ENCODE measurements at places on chromosomes 1 and 21. TPM values are rescaled to one million over a fixed set of nuclear protein-coding genes. Genes with fewer than 3 reads are reported as not detected.

- H3K4me3 ChIP-seq = no peak overlapping the region
- no peaks in the 10 kb centered on the region for H3K4me1 ChIP-seq
- no peaks in the 10 kb centered on the region for H3K36me3 ChIP-seq
- no peak overlapping the region for H3K27ac ChIP-seq
Observed at GRCh38 chr1:22533244-22533895, 29.9 kb upstream of the EPHA8 start.

GRCh38 chr1:170388489-170388888, 143.5 kb upstream of the GORAB start:
- no peaks in the 10 kb centered on the region for H3K4me1 ChIP-seq
- no peak overlapping the region for H3K27ac ChIP-seq
- H3K4me3 ChIP-seq = no peak overlapping the region
- H3K36me3 ChIP-seq = no peaks in the 10 kb centered on the region
- no peak for DNase-seq
- H3K27me3 ChIP-seq = no peaks in the 10 kb centered on the region

DNA sequence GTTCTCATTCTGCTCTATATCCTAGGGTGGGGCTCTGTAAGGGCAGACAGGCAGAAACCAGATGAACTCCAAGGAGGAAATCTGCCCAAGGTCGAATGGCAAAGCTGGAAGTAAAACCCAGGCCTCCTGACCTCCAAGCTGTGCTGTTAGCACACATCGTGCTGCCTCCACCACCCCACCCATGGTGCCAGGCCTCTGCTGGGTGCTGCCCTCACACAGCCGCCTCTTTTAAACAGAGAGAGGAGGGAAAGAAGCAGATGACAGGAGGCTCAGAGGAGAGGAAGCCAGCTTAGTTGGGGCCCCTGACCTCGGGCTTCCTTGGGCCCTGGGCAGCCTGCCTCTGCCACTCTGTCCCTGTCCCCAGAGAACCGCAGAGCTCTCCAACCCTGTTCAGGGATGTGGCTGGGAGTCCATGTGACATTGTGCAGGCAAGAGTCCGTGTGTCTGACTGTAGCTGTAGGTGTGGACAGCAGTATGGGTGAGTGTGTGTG, 1.1 kb downstream of the SYNC start:
- no peak overlapping the region for H3K27ac ChIP-seq
- no peaks in the 10 kb centered on the region for H3K4me1 ChIP-seq
- H3K36me3 ChIP-seq = no peaks in the 10 kb centered on the region
- H3K4me3 ChIP-seq = no peak overlapping the region
- peaks cover 13% of the 10 kb centered on the region for H3K27me3 ChIP-seq
- DNase-seq = no peak

IKBKE gene
- polyA plus RNA-seq = 19.8 TPM

PADI4 gene
- polyA plus RNA-seq = 0.43 TPM

GRCh38 chr1:154941333-154942013, 5.0 kb upstream of the PMVK start:
- peak overlapping the region; percentile 74 for H3K4me3 ChIP-seq
- peak overlapping the region; percentile 100 for H3K27ac ChIP-seq
- H3K27me3 ChIP-seq = no peaks in the 10 kb centered on the region
- peaks cover 74% of the 10 kb centered on the region for H3K4me1 ChIP-seq
- no peak for DNase-seq

COL8A2 gene
- polyA plus RNA-seq = not detected

DNA sequence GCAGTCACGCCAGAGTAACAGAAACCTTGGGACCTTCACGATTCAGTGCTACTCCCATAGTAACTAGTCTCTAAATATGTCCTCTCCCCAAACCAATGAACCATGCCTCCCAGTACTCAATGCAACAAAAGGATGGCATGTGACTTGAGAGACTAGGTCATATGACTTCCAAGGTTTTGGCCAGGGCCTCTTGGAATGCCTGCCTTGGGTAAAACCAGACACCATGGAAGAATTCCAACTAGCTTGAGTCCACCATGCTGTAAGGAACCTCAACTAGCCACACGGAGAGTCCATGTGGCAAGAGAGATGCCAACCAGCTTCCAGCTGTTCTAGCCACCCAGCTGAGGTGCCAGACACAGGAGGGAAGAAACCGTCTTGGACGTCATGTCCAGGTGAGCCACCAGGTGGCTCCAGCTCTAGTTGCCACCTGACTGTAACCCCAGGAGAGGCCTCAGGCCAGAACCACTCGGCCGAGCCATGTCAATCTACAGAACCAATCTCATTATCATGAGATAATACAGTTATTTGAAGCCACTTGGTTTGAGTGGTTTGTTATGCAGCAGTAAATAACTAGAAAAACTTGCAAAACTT, 115.0 kb downstream of the SYF2 start:
- H3K36me3 ChIP-seq = no peaks in the 10 kb centered on the region
- no peak for DNase-seq
- H3K27me3 ChIP-seq = no peaks in the 10 kb centered on the region
- 0 out of 2 replicates have a peak, but pooled peaks cover 4% of the 10 kb centered on the region for H3K4me1 ChIP-seq

STIL gene
- 30.0 TPM for polyA plus RNA-seq

CCDC181 gene
- not detected for polyA plus RNA-seq

DNA sequence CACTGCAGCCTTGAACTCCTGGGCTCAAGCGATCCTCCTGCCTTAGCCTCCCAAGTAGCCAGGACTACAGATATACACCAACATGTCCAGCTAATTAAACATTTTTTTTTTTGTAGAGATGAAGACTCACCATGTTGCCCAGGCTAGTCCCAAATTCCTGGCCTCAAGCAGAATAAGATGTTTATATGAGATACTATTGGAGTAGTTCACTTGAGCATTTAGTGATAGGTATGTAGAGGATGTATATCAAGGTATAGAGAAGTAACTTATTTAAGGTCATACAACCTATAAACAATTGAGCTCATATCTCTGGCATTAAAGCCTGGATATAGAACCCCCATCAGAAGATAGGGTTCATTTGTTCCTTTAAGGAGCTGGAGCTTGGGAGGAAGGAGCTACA, 4.6 kb upstream of the TMEM269 start:
- H3K4me1 ChIP-seq = peaks cover 5% of the 10 kb centered on the region
- H3K27me3 ChIP-seq = no peaks in the 10 kb centered on the region
- no peak overlapping the region for H3K4me3 ChIP-seq
- no peak overlapping the region for H3K27ac ChIP-seq
- H3K36me3 ChIP-seq = peaks cover 8% of the 10 kb centered on the region
- DNase-seq = no peak

DNA sequence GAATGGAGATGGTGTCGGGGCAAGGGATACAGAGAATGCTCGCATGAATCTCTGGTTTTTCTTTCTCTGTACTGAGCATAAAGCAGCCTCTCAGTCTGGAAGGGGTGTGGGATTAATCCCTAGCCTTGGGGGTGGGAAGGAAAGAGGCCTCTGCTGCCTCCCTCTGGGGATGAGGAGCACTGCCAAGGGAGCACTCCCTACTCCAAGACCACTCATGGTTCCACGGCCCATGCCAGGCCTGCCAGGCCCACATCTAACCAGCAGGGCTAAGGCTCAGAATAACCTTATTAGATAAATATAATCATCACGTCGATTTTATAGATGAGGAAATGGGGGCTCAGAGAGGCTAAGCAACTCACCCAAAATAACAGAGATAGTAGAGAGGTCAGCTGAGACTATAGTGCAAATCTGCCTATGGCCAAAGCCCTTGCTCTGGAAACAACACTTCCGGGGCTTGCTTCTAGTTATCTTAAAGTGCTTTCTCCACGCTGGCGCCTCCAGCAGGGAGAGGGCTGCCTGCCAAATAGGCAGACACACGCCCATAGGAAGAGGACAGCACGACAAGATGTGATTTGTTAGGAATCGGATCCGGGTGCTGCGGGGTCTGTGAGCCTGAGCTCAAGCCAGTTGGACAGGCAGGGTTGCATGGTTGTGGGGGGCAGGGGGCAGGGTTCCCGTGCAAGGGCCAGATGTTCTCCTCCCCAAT, 522 bp downstream of the TEX35 start:
- DNase-seq = no peak
- peaks cover 2% of the 10 kb centered on the region for H3K27me3 ChIP-seq
- H3K36me3 ChIP-seq = no peaks in the 10 kb centered on the region
- H3K4me3 ChIP-seq = no peak overlapping the region
- H3K4me1 ChIP-seq = no peaks in the 10 kb centered on the region
- no peak overlapping the region for H3K27ac ChIP-seq

DNA sequence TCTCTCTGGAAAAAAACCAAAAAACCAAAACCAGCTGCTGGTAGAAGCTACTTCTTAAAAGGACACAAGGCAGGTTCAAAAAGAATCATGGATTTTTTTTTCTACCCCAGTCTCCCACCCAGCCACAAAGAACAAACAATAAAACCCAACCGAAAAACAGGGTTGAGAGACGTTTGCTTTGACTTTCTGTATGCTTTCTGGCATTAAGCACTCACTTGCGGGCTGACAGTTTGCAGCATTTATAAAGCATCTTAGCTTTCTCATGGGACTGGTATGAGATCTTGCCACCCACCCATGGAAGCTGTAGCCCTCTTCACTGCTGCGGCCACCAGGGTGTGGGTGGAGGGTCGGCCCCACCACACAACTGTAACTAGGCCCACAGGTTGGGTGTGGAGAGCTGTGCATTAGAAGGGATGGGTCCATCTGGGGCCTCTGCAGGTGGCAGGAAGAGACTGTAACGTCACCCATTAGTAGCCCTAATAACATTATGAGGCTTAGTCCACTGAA, 165.7 kb downstream of the RHOU start:
- H3K4me3 ChIP-seq = no peak overlapping the region
- no peaks in the 10 kb centered on the region for H3K27me3 ChIP-seq
- no peaks in the 10 kb centered on the region for H3K36me3 ChIP-seq
- no peak overlapping the region for H3K27ac ChIP-seq
- no peaks in the 10 kb centered on the region for H3K4me1 ChIP-seq

- H3K27me3 ChIP-seq = no peaks in the 10 kb centered on the region
- no peak overlapping the region for H3K27ac ChIP-seq
- no peaks in the 10 kb centered on the region for H3K4me1 ChIP-seq
Observed at GRCh38 chr1:110424699-110425611, 17.5 kb upstream of the LAMTOR5 start.

DNA sequence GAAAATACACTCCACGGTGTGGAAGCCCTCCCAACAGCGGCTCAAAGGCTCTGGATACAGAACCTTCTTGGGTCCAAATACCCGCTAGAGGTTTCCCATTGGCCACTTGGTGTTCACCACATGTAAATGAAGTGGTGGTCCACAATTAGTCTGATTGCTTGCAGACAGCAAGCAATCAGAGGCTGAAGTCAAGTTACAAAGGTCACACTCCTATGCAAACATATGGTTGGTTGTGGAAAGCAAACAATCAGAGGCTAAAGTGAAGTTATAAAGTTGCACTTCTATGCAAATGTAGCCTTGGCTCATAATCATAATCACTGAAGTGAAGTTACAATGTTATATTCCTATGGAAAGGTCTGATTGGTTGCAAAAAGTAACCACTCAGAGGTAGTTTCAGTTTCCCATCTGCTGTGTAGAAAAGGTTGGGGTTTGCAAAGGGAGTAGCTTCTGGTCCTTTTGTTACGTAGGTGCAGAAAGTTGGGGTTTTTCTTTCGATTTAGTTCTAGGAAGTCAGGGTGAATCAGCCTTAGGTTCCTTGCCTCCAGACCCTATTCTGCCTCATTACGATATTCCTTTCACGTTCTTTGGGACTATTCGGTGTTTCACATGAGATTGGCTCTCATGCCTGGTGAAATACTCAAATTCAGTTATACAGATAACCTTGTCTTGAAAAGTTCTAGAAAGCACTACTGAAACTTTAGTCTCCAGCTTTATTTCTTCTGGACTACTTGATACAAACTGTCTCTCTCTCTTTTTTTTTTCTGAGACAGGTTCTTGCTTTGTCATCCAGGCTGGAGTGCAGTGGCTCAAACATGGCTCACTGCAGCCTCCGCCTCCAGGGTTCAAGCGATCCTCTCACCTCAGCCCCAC, 36.7 kb upstream of the MTF2 start:
- DNase-seq = peak; percentile 55
- H3K36me3 ChIP-seq = no peaks in the 10 kb centered on the region
- peaks cover 11% of the 10 kb centered on the region for H3K4me1 ChIP-seq
- peak overlapping the region; percentile 73 for H3K27ac ChIP-seq
- no peaks in the 10 kb centered on the region for H3K27me3 ChIP-seq

NOTCH2NLA gene
- polyA plus RNA-seq = 1.3 TPM

ERI3 gene
- polyA plus RNA-seq = 73.1 TPM

DNA sequence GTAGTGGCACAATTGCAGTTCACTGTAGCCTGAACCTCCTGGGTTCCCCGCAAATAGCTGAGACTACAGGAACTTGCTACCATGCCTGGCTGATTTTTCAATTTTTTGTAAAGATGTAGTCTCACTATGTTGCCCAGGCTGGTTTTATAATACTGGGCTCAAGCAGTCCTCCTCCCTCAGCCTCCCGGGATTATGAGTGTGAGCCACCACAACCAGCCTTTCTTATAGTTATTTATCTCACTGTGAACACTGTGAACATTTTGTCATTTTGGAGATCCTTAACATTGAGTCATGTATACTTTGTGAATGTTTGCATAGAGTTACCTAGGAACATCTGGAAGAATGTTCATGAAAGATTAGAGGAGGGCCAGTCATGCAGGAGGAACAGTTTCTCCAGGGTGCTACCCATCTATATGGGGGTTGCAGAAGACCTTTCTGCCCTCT, 127.1 kb upstream of the CACYBP start:
- H3K4me1 ChIP-seq = peaks cover 25% of the 10 kb centered on the region
- H3K36me3 ChIP-seq = no peaks in the 10 kb centered on the region
- no peaks in the 10 kb centered on the region for H3K27me3 ChIP-seq
- H3K4me3 ChIP-seq = no peak overlapping the region
- no peak overlapping the region for H3K27ac ChIP-seq

- H3K4me3 ChIP-seq = no peak overlapping the region
- H3K4me1 ChIP-seq = no peaks in the 10 kb centered on the region
- H3K27ac ChIP-seq = no peak overlapping the region
- no peak for DNase-seq
- H3K36me3 ChIP-seq = peaks cover 10% of the 10 kb centered on the region
Observed at GRCh38 chr1:119159111-119159510, 18.7 kb upstream of the WARS2 start.

AMY1A gene
- polyA plus RNA-seq = not detected

DNA sequence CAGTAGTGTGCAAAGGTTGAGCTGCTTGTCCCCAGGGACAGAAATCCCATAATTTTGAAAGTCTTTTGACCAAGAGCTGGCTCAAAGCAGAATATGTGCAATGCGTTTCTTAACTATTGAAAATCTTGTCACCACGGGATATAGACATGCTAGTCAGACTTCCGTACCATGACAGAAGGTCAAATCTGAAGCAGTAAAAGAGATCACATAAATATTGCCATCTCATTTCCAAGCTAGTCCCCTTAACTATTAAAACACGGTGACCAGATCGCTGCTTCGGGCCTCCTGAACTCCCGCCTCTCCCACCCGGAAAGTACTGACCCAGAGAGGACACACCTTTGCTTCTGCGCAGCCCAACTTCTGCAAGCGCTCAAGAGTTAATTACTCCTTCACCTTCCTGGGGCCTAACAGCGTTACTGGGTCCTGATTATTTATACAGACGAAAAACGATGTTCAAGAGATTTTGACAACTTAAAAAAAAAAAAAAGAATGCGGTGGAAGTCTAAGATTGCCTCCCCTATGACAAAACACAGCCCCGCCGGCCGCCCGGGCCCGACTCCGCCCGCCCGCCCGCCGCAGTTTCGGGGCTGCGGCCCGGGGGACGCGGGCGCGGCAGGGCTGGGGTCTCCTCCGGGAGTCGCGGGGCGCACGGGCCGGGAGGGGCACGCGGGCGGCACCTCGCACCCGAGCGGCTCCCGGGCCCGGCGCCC, 692 bp downstream of the SORT1 start:
- peaks cover 9% of the 10 kb centered on the region for H3K4me1 ChIP-seq
- H3K36me3 ChIP-seq = peaks cover 2% of the 10 kb centered on the region

GRCh38 chr1:156097499-156098178, 15.4 kb upstream of the MEX3A start:
- peak; percentile 56 for DNase-seq
- H3K27ac ChIP-seq = peak overlapping the region; percentile 79
- H3K4me3 ChIP-seq = no peak overlapping the region

Data from GM12878 (cell line).